ENCODE measurements at places on chromosomes 2 and 18.

DNA sequence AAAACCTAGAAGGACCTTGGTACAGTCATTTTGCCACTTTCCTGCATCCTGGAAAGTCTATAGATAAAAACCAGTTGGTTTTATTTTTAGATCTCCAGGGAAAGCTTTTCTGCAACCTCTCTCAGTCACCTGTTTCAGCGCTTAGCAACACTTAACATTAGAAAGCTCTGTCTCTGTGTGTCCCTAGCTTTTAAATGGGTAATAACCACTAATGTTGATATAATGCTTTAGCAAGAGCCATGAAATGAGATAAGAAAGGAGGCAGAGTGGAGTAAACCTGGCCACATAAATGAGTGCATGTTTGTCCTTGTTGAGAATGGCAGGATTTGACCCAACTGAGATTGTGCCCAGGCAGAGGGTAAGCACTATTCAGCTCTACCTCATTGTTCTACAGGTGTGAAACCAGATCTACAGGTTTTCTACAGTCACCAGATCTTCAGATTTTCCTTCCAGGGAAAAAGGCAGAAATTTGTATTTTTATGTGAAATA is 44.8 kb downstream of the MARCHF4 start:
- no peak for DNase-seq

DNA sequence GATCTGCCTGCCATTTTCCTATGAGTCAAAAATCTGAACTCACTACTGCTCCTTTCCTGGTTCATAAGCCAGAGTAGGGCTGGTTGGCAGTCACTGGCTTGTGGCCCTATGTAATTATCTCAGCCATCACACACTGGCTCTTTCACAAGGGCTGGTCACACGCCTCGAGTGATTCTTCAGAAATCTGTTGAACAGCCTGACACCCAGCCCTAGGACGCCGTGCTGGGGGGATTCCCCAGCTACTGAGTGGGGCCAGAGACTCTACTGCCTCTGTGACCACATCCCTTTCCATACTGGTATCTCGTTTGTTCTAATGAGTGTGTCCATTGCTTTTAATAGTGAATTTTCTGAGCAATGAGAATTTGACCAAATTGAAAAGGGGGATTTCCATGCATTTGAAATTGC is 45.8 kb upstream of the RBM44 start:
- DNase-seq: no peak

GRCh38 chr18:77632758-77633157 is 383.1 kb downstream of the GALR1 start:
- DNase-seq: no peak

DNA sequence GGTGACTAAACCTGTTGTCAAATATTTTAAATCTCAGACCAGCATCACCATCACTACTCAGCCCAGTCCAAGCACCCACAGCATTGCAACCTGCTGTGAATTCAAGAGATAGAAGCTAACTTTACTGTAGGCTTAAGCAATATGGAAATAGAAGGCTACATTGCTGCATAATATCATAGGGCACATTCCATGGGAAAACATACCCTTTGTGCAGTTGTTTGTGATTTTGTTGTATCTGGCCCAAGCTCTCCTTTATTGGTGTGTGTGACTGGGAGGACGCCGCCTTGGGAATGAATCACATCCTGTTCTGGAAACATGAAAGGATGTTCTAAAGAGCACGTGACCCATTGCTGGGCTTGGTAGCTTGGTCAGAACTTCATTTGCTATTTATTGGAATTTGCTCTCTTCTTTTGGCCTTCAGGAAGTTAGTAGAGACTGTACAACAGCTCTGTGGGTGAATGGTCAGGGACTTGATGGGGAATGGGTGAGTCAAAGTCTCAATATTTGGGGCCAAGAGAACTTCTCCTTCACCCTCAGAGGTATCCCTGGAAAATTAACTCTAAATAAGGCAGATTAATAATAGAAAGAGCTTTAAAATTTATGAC is 106.8 kb upstream of the SERPINE2 start:
- DNase-seq: no peak

GRCh38 chr2:103010751-103011150 is 248.9 kb downstream of the TMEM182 start:
- no peak for DNase-seq

DNA sequence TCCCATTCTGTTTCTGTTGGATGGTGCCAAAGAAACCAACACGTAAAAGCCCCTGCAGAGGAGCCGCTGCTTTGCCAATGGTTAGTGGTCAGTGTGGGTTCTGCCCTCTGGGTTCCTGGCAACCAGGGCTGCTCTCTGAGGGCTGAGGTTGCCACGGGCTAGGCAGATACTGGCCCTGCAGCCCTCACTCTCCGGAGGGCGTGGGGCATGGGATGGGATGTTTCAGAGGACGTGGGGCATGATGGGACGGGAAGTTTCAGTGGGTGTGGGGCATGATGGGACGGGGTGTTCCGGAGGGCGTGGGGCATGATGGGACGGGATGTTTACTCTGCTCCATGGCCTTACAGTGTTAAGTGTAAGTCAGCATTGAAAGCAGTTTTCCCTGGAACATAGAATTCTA is 34.2 kb downstream of the ADI1 start:
- DNase-seq: no peak

DNA sequence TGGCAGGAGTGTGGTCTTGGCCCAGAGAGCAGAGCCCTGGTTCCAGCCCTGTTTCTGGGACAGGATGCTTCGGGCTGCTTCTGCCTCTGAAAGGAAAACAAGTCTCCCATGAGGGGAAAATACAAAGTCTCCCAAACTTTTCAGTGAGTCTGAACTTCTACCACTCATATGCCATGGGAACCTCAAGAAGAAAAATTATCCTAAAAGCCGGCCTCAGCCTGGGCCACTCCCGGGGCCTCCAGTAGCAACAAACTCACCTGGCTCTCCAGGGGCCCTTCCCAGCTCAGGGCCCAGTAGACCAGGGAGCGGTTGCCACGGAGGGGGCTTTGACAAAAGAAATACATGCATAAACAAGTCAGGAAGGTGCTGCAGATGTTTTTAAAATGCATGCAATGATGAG is 289.2 kb upstream of the HDAC4 start:
- no peak for DNase-seq
